ENCODE measurements at places on chromosomes 11 and 22.

DNA sequence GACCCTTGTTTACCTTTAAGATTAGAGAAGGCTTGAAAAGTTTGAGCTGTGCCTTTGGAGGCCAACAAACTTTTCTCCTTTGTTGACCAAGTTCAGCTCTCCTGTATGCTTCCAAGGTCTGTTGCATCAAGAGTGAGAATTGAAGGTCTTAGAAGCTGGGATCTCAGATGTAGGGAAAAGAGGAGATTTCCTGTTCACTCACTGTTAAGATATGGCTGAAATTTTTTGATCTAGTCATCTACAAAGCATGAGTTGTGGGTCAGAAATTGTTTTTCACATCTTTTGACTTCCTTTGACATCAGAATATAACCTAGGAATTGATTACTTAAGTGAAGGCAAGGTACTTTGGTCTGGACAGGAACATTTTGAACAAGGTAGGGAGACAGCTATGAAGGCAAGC, 12.1 kb downstream of the OR51B4 start:
- DNase-seq, result no peak

DNA sequence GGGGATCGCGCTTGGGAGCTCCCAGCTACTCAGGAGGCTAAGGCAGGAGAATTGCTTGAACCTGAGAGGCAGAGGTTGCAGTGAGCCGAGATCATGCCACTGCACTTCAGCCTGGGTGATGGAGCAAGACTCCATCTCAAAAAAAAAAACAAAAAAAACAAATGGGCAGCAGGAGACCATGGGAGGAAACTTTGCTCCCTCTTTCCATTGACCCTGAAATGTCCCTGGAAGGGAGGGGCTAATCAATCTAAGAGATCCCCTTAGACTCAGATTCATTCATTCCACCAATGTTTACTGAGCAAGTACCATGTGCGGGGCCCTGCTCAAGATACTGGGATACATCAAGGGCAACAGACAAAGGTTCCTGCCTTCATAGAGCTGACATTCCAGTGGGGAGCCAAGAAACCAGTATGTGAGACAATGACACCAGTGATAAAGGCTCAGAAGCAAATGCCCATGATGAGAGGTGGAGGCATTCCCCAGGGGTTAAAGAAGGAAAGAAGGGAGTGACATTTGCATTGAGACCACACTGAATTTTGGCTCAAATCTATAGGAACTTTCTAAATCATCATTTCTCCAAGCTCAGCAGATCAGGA, 37.7 kb upstream of the TFIP11 start:
- no peak for DNase-seq

DNA sequence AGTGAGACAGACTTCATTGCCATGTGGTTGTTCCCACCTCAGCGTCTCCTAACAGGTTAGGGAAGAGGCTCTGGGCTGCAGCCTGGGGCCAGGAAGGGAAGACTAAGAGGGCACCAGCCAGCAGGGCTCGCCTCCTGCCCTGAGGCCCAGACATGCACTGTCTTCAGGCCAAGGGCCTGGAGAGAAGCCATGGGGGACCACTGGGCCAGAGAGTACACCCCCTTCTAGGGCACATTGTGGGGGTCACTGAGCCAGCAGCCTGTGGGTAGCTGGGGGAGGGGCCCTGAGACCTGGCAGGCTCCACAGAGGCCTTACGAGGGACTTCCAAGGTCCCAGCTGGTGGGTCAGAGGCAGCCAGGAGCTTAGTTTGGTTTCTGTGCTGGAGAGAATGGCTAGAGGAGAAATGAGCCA, 25.0 kb upstream of the MYRF start:
- no peak for DNase-seq

- DNase-seq, result no peak
These were observed 17.5 kb downstream of the PPP6R2 start for GRCh38 chr22:50360578-50360977.

DNA sequence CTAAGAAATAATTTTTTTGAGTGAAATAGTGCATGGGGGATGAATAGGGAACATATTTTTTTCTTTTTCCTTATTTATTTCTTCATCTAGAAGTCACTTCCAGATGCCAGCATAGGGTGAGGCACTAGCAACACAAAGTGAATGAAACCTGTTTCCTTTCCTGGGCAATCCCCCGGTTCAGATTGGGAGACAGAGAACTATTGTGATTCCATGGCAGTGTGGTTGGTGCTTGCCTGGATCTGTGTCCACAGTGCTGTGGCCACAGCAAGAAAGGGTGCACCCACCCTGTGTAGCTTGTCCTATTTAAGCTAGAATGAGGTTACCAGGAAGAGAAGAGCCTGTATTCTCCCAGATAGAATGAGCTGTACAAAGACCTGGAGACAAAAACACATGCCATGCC, 57.6 kb downstream of the SLC5A1 start:
- no peak for DNase-seq

All from HEK293T (cell line).